Anterior cingulate cortex (tissue), 58 donors: ENCODE measurements at places on chromosomes 7 and 10.

DNA sequence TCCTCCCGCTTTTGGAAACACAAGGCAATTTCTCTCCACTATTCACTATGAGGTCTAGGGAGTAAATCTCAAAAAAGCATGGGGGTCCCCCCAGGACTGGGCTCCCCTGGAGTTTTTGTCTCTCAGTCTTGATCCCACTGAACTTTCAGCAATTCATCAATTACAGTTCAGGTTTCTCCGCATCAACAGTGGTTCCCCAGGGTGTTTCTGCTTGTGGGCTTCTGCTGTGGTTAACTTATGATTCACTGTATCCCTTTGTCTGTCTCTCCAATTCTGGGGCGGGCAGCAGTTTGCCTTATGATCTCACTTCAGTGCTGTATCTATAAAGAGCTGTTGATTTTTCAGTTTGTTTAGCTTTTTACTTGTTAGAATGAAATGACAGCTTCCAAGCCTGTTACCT, 142.6 kb upstream of the CDC14C start:
- DNase-seq: no peak

DNA sequence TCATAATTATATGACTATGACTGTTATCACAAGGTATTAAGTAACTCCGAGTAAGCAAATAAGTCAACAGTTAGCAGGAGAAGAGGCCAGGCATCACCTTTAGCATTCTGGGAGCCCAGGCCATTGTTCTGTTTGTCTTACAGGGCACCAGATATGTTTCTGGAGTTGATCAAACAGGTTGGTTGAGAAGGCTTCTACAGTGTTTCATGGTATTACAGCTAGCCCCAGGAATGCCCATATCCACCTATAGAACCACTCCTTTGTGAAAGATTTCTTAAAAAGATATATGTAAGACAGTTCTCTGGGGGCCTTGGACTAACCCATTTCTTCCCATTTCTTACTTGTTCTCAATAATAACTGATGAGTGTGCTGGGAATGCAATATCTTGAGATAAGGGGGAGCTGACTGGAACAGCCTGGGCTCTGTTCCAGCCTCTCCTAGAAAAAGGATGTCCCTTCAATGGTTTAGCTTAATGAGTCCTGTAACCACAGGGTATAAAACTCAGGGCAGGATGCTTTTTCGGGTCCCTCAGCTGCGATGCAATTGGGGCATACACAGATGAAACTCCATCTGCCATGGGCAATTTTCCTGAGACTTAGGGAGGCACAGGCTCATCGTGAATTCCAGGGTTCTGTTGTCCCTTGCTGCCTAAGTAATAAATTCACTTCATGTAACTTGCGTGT, 286.4 kb downstream of the BAMBI start:
- DNase-seq: no peak

DNA sequence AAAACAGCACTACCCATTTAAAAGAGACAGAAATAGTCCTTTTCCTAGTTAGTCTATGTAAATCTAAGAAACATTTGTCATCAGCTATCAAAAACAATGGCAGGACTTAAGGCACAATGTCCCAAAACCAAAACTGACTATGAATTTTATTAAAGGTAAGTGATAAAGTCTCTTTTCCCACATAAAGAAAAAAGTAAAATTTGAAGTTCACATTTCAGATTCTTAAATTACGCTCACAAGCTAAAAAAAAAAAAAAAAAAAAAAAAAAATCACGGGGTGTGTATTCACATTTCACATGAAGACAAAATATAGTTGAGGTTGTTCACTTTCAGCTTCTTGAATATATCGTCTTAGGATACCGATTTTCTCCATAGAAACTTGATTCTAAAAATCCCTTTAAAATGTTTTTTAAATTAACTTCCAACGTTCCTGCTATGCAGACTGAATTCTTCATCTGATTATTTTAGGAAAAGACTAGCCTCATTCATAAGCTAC, 1.6 kb downstream of the P4HA1 start:
- DNase-seq: no peak

DNA sequence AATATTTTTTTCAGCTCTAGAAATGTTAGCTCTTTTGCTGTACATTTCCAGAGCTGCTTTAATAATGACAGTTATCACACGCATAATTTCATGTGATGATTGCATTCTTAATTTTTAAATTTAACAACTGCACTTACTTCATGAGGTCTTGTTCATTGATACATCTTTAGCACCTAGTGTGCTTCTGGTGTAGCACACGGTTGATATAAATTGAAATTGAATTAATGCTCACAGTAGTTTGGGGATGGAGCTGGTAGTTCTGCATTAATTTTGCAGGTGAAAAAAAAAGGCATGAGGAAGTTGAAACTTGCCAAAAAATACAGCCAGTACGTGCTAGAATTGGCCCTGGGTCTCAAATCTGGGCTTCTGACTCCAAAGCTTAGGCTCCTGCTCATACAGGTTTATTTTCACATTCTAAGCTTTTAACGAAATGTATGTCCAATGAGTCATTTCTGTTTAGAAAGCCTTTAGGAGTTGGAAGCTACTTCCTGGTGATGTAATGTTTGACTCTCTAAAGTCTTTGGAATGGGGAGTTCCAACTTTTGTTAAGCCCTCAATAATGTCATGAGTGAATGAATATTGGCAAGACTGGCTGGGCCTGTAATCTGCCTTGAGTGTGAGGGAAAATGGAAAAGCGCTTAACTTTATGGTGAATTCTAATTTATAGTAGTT, 62.5 kb downstream of the DAGLB start:
- no peak for DNase-seq

- no peak for DNase-seq
These were observed 93.4 kb upstream of the ARMC3 start for GRCh38 chr10:22834471-22834870.

DNA sequence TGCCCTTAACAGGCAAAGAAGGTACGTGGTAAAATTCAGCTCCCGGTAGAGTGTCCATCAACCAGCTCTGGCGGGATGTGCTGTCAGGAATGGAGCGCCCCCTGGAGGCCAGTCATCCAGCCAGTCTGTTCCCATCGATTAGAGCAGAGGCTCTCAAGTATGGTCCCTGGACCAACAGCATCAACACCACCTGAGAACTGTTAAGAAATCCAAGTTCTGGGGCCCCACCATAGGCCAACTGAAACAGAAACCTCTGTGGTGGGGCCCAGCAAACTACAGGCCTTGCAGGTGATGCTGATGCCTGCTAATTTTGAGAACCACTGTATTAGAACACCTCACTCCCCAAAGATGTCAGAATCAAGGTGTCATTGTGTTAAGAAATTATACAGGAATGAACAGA, 109.2 kb downstream of the DPY19L1 start:
- DNase-seq: peak; percentile 35

DNA sequence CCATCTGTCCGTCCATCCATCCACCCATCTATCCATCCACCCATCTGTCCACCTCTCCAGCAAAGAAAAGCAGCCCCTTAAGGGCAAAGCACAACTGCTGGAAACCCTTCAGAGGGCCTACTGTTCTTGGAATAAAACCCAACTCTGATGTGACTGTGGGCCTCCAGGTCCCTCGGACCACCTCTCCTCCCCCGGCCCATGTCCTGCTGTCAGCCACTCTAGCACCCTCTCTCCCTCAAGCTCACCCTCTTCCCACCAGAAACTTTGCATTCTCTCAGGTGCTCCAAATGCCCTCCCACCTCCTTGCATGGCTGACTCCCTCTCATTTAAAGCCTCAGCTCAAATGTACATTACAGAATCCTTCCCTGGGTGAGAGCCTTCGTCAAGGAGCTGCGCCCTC, 110.3 kb downstream of the ARHGAP22 start:
- no peak for DNase-seq

DNA sequence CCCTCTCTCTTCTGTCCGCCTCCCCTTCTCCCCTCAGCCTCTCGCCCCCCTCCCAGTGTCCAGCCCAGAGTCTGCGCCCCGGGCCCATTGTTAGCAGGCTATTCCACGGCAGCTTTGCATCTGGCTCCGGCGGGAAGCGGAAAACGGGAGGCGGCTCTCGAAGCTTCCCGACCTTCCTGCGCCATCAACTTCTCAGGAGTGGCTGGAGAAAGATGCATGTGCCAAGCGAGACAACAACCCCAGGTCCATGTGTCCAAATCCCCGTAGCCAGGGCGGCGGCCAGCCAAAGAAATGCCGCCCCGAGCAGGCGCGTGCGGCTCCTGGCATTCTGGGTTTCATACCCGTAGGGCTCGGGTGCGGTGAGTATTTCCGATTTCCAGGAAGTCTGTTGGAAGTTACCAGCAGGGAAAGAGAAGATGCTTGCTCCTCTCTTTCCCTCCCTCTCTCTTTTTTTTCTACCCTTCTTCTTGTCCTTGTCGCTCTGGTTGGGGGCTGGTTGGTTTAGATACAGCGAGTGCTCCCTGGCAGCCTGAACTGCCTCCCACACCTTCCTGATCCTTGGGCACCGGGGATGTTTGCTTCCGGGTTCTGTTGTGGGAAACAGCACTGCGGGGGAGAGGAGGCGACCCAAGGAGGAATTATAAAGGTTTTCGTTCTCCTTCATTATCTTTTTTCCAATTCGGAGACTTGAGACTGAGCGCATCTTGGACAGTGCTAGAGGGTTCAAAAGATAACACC, 1.2 kb upstream of the HOXA2 start:
- no peak for DNase-seq

DNA sequence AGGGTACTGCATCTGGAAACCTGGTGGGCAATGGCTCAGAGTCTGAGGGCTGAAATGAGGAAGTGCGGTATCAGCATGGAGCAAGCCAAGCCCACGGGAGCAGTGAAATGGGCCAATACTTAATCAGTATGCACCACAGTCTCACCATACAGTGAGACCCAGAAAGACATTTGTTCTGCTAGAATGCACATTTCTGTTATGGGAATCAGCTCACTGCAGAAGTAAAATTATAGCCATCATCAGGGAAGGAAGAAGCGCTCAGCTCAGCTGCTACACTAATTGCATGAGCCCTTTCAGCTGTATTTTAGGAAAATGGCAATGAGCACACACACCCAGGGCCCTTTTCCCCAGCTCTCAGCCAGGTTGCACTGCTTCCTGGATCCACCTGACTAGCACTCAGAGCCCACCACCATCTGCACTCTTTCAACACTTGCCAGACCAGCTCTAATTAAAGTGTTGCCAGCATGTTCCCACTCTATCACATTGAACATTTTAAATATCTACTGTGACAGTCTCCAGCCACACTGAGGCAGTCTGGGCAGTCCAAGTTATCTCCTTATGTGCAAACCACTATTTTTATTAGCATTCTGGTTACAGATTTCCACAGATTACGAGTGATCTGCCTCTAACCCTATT, 44.2 kb upstream of the PIK3AP1 start:
- no peak for DNase-seq

DNA sequence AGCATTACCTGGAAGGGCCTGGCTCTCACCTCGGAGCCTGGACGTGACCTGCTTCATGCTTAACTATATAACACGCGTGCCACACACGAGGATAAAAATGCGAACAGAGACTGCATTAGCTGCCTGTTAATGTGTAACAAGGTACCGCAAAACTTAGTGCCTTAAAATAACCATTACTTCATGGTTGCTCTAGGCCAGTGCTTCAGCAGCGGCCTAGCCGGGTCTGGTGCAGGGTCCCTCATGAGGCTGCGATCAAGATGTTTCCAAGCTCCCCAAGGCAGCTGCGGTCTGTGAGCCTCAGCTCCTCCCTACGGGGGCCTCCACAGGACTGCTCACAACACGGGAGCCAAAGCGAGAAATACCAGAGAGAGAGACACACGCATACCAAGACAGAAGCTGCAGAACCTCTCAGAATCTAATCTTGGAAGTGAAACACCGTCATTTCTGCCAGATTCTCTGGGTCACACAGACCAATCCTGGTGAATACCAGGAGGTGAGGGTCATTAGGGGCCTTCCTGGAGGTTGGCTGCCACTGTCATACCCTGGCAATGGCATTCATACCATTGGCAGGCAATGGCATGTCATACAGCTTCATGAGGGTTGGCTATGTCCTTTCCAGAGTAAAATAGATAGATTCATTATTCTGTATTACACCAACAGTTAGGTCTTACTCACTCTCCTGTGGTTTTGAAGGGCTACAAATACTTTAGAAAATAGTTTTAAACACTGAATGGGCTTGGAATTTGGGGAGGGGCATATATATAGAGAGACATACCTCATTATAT, 94.5 kb downstream of the HIPK2 start:
- no peak for DNase-seq

- no peak for DNase-seq
These were observed 52.0 kb upstream of the NRF1 start for GRCh38 chr7:129559564-129559963.
